ENCODE measurements at places on chromosomes 2 and 18. TPM values are rescaled to one million over a fixed set of nuclear protein-coding genes. Genes with fewer than 3 reads are reported as not detected.

GRCh38 chr2:26595146-26595545, 46.0 kb downstream of the CIB4 start:
- DNase-seq, result no peak

SH3BP4 gene
- polyA plus RNA-seq, result 15.3 TPM

CCDC68 gene
- 7.9 TPM for polyA plus RNA-seq

DNA sequence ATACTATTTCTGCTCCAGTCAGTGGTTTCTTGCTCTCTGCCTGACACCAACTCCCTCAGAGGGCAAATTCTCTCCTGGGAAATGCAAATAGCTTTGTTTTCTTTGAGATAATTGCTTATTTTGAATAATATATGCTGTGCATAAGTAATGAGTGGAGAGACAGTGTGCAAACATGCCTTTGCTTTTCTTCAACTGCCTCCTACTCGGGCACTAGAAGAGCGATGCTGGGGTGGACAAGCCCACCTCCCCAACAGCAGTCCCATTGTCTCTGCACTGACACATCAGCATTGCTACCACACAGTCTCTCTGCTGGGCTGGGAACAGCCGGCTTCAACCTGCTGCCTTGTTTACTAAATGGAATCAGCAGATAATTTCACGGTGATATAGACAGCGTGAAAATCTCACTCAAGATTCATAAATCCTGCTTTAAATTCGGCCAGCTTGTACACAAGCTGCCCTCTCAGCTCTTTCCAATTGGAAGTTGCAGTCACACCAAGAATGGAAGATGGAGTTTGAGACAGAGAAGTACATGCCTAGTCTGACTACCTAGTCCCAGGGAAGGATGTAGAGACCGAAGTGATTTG, 694.5 kb downstream of the TDRD15 start:
- DNase-seq, result no peak

PLGLB2 gene
- polyA plus RNA-seq, result 347 TPM

DNA sequence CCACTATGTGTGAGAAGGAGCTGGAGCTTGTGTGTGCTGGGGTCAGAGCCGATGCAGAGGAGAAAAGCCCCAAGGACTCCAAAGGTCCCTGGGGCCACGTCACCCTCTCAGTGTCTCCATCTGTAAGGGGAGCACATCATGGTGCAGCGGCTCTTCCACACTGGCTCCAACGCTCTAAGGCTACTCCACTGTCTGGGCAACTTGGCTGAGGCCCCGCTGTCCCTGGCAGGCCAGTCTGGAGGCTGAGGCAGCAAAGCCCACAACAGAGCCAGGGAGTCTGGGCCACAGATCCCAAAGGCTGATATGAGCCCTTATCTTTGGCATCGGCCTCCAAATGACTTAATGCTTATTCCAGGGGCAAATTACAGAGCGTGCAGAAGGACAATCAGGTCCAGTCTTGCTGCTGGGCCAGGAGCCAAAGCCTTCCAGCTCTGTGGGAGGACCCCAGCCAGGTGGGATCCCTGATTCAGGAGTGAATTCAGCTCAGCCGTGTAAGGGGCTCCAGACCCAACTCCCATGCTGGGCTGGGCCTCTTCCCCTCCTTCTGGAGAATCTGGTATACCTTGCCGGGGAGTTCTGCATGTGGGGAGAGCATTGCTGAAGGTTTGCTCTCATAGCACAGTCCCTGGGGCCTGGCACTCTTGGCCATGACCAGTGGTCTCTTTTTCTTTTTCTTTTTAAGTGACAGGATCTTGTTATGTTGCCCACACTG, 1.8 kb upstream of the DUSP2 start:
- DNase-seq, result no peak

CCDC102B gene
- polyA plus RNA-seq, result 0.54 TPM

Measured in liver (tissue), 10 donors.